ENCODE measurements at places on chromosomes 6 and 20.

- no peak for DNase-seq
Measured at GRCh38 chr20:36092398-36093024, 62.0 kb upstream of the EPB41L1 start.

DNA sequence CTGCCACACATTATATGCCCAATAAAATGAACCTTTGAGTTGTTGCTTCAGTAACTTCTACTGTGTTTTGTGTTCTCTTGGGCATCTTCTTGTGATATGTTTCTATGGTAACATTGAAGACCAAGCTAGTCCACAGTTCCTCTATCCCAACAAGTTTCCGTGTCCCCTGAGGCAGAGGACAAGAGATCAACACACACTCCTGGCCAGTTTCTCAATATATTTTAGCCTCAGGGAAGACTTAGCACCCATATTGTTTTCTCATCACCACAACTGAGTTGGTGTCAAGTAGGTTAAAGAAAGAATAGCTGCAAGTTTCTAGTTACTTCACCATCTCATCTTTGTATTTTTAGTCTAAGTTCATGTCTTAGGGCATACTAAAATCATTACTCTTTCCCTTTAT is 277.5 kb downstream of the UST start:
- DNase-seq: no peak

GRCh38 chr20:44967207-44967807 is 995 bp downstream of the STK4 start:
- no peak for DNase-seq

- DNase-seq: no peak
Measured at GRCh38 chr20:58759947-58760346, 67.3 kb downstream of the NPEPL1 start.

GRCh38 chr20:2335096-2335870 is 39.5 kb downstream of the TGM3 start:
- DNase-seq: no peak

- DNase-seq: no peak
Measured at GRCh38 chr6:27303613-27304272, 8.3 kb downstream of the POM121L2 start.

DNA sequence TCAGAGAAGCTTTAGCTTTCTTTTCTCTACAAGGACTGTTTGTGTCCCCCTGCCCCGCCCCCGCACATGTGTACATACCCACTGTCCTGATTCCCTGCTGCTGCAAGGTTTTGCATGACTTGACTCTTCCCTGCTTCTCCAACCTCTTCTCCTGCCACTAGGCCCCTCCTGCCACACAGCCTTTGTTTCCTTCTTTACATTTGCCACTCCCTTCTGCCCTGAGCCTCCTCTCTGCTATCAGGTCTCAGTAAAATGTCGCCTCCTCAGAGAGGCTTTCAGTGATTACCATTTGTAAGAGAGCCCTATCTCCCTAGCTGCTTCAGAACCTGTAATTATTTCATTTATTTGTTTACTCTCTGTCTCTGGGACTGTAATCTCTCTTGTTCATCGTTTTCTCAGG is 56.4 kb upstream of the VSTM2L start:
- DNase-seq: no peak

GRCh38 chr20:63128956-63129355 is 87.0 kb downstream of the YTHDF1 start:
- no peak for DNase-seq

DNA sequence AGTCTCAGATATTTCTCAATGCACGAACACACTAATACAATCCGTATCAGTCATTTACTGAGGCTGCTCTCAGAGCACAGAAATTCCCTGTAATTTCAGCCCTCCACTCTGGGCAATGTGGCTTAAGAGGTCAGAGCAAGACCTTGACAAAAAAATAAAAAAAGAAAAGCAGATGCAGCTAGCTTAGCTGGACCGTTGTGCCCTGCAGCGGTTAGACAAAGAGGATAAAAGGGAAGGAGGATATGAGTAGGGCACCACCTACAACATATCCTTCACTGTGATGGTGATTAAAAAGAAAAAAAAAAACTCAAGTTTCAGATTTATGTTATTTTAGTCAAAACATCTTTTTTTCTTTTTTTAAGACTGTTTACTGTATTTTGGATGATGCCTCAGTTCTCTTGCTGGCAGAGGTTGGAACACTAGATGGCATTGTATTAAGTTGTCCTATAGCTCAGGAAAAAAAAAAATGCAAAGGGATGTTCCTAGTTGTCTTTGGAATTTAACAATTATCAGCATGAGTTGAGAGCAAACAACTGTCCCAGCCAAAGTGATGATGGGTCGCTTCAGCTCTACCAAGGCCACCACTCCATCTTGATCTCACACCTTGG is 59.9 kb downstream of the ANKEF1 start:
- no peak for DNase-seq

- DNase-seq: peak; percentile 9
Measured at GRCh38 chr6:105545947-105546731, 143.3 kb upstream of the PREP start.

DNA sequence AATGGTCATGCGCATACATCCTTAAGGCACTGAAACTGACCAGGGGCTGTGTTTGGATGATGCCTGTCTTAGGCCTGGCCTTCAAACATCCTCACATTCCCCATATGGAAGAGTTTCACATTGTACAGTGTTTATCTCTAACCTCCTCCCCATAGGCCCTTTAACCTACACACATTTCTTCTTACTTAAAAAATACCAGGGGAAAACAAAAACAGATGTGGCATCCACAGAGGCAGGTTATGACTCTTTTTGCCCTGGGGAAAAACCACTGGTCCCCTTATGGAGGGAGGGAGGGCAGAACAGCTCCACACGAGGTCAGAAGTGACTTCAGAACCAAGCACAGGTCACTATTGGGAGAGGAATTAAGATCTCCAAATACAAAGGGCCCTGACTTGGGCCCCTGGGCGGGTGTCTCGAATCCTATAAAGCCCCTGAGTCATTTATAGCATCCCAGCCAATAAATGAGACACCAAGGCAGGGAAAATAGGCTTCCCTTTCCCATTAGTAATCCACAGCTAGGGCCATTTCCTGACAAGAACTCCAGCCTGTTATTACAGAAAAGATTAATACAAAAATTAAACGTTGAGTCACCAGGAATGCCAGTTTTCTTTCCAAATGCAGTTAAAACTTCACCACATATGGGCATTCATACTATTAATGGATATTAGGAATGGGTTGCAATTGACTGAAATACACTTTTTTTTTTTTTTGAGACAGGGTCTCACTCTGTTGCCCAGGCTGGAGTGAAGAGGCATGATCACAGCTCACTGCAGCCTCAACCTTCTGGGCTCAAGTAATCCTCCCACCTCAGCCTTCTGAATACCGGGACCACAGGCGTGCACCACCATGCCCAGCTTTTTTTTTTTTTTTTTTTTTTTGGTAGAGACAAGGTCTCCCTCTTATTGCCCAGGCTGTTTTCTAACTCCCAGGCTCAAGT is 107.2 kb downstream of the ATP9A start:
- DNase-seq: peak; percentile 89

DNA sequence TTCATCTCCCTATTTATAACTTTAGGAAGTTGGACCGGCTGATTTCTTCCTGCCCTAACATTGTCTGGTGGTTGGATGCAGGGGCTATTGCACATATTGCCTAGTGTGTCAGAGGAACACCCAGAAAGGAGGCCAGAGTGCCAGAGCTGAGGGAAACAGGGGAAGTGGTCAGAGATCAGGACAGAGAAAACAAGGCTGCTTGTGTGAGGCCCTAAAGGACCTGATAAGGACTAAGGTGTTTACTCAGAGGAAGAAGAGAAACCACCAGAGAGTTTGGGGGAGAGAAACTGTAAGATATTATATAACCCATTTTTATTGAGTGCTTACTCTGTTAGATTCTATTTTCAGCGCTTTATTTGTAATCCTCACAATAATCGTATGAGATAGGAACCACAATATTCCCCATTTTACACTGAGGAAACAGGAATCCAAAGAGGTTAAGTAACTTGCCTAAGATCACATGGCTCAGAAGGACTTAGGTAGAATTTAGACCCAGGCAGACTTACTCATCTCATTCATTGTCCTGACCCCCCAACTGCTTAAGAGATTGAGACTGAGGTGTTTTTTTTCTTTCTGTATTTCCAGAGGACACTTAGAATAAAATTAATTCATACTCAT is 54.0 kb upstream of the REV3L start:
- DNase-seq: no peak

DNA sequence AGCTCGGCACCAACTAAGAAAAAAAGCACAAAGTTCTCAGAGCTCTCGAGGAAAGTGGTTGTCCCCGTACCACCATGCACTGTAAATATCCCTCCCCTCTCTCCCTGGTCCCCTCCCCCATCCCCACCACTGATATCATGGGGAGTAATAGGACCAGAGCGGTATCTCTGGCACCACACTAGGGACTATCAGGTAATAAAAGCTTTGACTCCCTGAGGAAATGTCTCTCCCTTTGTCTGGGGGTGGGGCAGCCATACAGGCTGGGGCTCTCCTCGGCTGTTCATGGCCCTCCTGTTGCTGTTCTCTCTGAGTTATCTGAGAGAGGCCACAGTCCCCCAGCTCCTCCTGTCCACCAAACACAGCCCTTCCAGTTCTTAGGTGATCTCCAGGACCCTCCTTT is 5.0 kb upstream of the GNRH2 start:
- DNase-seq: no peak

DNA sequence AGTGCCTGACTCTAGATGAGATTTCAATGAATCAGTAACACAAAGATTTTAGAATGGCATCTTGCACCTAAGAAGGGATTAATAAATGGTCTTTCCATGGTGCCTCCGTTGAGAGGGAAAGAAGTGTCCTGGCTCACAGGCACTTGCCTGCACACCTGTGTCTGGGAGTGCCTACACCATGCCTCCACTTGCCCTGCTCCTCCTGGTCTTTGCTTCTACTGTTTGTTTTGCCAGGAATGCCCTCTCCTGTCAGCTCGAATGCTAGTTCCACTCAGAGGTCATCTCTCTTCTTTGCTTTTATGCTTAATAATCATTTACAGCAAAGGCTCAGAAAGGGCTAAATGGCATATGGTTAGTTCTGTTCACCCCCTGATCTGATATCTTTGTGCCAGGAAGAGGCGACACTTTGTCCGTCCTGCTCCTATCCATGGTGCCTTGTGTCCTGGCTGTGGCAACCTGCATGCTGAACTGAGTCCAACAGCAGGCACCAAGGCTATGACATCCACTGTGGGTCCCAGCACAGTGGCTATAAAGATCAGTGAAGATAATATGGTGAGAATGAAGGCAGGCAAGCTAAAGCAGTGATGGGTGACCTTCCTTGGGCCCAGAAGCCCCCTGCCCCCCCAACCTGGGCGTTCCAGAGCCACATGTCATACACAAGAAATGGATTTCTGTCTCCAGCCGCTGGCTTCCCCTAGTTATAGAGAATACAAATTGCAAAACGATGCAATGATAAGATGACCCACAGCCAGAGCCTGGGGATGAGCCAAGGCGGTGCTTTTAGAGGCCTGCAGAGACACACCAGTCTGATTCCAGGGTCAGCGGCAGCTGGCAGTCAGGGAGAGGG is 1.4 kb downstream of the C6orf132 start:
- DNase-seq: no peak

- no peak for DNase-seq
Measured at GRCh38 chr6:112178846-112179245, 75.5 kb downstream of the LAMA4 start.

DNA sequence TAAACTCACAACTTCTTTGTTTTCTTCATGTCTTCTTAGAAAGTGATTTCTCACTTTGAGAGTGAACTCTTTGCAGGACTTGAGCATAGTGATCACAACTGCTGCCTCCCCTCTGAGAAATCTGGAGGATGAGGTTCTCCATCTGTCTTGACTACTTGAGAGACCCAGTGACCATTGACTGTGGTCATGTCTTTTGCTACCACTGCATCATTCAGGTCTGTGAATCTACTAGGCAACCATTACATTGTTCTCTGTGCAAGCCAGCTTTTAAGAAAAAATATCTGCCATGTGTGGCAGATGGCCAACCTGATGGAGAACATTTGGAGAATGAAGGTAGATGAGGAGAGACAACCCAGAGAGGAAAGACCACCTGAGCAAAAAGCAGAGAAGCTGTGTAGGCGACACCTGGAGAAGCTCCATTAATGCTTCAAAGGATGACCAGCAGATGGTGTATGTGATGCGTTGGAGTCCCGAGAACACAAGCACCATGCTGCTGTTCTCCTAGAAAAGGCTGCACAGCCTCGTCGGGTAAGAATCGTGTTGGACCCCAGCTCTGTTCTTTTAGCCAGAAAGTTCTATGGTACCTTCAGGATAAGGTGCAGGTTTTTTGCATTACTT is 25.1 kb upstream of the TRIM26 start:
- DNase-seq: no peak

GRCh38 chr6:90428514-90428913 is 131.9 kb upstream of the BACH2 start:
- no peak for DNase-seq

- no peak for DNase-seq
Measured at GRCh38 chr6:141326925-141327324, 805.8 kb upstream of the GJE1 start.

- DNase-seq: no peak
Measured at GRCh38 chr6:26592649-26593048, 4.1 kb upstream of the ABT1 start.

DNA sequence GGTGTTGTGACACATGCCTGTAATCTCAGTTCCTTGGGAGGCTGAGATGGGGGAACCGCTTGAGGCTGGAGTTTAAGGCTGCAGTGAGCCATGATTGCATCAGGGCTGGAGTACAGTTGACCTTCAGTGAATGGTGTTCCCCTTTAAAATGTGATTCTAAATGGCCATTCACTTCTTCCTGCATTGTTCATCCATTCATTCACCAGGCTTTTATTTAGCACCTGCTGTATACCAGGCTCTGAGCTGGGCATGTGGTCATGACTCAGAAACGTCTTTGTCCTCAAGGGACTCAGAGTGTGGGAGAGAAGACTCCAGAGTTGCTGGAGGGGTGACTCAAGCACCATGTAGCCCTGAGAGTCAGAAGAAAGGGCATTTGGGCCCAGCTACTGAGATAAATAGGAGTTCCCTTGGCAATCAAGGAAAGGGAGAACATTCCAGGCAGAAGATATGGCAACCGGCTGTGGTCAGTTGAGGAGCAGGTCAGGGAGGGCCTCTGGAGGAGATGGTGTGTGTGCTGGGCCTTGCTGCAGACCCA is 101.1 kb downstream of the DLGAP4 start:
- DNase-seq: peak; percentile 51

DNA sequence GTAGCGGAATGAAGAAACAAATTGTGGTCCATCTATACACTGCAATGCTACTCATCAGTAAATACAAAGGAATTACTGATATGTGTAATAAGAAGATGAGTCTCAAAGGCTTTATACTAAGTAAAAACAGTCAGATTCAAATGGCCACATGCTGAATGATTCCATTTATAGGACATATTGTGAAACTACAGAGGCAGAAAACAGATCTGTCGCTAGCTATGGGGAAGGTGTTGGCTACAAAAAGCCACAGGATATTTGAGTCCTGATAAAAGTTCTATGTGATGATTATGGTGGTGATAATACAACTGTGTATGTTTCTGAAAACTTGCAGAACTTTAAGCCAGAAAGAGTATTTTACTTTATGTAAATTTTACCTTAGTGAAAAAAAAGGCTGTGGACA is 313.2 kb downstream of the HDGFL1 start:
- no peak for DNase-seq

DNA sequence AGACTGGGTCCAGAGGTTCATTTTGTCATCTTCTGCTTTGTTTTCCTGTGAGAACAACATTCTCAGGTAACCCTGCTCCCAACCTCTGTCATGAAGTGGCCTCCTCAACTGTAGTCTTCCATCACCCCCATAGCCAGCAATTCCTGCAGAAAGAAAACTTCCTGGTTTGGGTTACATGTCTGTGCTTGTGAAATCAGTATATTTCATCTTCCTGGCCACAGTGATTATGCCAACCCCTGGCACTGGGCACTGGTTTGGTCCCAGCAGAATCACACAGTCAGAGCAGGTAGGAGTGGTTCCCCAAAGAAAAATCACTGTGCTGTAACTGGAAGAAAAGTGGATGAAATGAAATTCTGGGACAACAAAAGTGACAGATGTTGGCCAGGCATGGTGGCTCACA is 52.5 kb downstream of the CRYBG1 start:
- DNase-seq: no peak
